Globus pallidus (tissue), 1 donor: ENCODE measurements at places on chromosomes 4 and X.

GRCh38 chr4:141580523-141580922 lies 55.9 kb upstream of the IL15 start:
- no peak for DNase-seq

GRCh38 chr4:110275871-110276270 lies 77.5 kb upstream of the ELOVL6 start:
- DNase-seq: no peak

- no peak for DNase-seq
Observed at GRCh38 chrX:68433981-68434299, 645 bp upstream of the OPHN1 start.

DNA sequence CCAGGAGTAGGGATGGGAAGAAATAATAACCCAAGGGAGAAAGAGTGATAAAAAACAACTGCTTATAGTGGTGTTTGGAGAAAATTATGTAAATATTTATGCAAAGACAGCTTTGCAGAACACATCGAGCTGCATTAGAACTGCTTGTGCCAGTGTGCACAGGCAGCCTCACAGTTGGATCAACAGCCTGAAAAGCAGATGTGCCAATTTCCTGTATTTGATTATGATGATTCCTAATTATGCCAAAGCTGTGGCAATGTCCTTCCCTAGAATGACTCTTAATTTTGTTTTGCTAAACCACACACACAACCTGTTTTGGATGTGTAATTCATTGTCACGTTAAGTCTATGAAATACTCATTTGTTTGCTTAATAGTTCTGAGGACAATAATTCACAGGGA lies 30.6 kb upstream of the ANTXR2 start:
- DNase-seq: no peak

GRCh38 chrX:125170459-125170858 lies 149.2 kb upstream of the TEX13C start:
- no peak for DNase-seq

DNA sequence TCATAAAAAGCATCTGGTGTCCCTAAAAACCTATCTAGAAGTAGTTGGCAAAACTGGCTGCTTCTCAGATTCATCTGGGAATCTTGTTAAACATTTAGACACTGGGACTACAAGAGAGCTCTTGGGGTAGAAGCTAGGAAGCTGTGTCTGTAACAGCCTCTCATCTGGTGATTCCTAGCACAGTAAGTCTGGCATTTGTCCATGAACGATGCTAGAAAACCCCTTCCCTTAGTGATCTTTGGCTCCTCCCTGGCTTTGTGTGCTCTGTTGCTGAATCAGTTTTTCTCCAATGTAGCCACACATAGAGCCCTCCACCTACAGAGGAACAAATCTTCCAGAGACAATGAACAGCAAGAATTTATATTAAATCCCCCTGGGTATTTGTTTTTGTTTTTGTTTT lies 951.7 kb upstream of the LCORL start:
- DNase-seq: no peak

DNA sequence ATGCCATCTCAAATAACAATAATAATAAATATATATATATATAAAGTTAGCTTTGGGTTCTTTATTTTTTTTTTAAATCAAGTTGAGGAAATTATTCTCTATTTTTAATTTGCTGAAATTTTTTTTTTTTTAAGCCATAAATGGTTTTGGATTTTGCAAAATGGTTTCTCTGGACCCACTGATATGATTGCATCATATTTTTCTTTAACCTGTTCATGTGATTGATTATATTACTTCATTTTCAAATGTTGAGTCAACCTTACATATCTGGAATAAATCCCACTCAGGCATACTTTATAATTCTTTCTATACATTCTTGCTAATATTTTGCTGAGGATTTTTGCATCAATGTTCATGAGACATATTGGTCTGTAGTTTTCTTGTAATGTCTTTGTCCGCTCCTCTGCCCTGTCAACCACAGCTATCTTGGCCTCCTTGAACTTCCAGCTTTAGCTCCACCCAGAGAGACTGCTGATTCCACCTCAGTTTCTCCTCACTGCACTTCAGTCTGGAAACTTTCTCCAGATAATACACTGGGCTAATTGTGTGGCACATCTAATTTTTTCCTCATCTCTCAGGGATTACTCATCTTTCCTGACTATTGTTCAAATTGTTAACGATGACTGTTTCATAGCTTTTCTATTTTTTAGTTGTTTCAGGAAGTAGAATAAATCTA lies 160.9 kb upstream of the GIMD1 start:
- no peak for DNase-seq

- DNase-seq: no peak
Observed at GRCh38 chrX:18290200-18290599, 64.3 kb downstream of the SCML2 start.

- DNase-seq: no peak
Observed at GRCh38 chrX:13778916-13779315, 38.0 kb downstream of the GPM6B start.

DNA sequence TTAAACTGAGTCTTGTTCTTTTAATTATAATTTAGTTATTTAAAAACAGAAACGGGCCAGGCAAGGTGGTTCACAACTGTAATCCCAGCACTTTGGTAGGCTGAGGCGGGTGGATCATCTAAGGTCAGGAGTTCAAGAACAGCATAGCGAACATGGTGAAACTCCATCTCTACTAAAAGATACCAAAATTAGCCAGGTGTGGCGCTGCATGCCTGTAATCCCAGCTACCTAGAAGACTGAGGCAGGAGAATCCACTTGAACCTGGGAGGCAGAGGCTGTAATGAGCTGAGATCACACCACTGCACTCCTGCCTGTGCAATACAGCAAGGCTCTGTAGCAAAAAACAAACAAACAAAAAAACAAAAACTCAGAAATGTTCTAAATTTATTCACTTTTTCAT lies 852.9 kb downstream of the TECRL start:
- DNase-seq: no peak

DNA sequence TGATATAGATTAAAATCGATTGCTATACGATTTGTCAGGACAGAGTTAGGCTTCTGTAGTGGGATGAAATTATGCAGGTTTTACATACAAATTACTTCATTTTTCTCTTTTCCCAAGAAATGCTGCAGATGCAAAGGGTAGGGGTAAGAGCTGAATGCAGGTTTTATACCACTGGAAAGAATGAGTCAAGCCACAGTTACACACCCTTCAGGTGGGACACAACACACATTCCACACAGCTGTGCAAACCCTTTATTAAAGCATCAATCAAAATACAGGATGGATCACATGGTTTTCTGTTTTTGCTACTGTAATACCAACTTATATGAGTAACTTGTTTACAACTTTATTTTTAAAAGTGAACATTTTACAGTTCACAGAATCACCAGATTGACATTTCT lies 39.8 kb downstream of the MFAP3L start:
- DNase-seq: no peak

DNA sequence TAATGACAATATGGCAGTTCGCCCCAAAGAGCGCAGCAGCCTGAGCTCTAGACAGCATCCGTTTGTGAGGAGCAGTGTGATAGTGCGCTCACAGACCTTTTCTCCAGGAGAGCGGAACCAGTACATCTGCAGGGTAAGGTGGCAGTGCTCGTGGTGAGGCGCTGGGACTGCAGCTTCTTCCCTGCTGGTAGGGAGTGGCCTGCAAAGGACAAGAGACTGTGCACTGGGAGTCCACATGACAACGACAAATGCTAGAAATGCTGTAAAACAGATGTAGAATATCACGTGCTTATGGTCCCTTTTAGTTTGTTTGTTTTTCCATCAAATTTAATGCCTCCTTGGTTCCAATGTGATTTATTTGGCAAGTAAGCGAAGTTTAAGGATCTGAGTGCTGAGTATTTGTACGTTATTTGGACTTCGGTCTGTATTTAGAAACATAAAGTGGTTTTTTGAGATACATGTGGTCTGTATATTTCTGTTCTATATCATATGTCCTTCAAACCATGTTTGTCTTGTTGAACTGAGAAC lies 35.8 kb downstream of the CLDN22 start:
- no peak for DNase-seq

- DNase-seq: no peak
Observed at GRCh38 chr4:102429553-102429952, 71.6 kb upstream of the NFKB1 start.

GRCh38 chrX:117522725-117523700 lies 593.6 kb downstream of the KLHL13 start:
- no peak for DNase-seq

GRCh38 chrX:134603806-134604700 lies 54.2 kb downstream of the PLAC1 start:
- no peak for DNase-seq

DNA sequence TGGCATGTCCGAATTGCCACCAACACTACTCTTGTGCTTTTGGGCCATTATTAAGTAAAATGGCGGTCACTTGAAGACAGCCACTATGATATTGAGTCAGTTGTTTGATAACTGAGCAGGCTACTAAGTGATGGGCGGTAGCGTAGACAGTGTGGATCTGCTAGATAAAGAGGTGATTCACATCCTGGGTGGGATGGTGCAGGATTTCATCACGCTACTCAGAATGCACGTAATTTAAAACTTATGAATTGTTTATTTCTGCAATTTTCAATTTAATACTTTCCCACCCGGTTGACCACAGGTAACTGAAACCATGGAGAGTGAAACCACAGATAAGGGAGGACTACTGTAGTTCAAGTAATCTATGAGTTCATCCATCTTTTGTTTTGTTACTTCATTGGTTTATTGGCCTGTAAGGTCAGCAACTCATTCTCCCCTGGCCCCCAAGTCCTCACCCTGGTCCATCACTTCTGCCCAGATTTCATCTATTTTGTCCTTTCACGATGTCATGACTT lies 2.9 kb downstream of the ARAF start:
- no peak for DNase-seq

DNA sequence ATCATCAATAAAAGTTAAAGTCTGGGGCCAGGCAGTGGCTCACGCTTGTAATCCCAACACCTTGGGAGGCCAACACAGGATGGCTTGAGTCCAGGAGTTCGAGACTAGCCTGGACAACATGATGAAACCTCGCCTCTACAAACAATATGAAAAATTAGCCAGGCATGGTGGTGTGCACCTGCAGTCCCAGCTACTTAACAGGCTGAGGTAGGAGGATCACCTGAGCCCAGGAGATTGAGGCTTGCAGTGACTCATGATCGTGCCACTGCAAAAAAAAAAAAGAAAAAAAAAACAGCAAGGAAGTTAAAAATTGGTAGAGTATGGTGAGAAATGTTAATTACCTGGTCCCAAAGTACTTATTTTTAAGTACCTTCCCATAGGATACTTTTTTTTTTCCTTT lies 27.5 kb downstream of the FBXW7 start:
- DNase-seq: no peak

DNA sequence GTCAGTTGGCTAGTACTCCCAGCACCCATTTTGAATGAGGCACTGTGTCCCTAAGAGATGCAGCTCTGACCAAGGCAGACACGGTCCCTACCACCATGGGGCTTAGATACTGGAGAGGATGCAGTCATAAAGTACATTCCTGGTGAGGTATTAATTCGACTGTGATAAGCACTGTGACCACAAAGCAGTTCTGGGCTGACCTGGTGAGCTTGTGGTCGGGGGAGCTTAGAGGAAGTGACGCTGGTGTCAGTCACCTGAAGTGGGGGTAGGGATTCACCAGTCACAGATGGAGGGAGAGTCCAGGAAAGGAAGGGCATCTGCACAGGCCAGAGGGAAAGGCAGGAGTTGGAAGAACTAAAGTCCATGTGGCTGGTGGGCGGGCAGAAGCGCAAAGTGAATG lies 15.8 kb upstream of the CLTRN start:
- DNase-seq: no peak
